ENCODE measurements at places on chromosomes 12 and 14.

DNA sequence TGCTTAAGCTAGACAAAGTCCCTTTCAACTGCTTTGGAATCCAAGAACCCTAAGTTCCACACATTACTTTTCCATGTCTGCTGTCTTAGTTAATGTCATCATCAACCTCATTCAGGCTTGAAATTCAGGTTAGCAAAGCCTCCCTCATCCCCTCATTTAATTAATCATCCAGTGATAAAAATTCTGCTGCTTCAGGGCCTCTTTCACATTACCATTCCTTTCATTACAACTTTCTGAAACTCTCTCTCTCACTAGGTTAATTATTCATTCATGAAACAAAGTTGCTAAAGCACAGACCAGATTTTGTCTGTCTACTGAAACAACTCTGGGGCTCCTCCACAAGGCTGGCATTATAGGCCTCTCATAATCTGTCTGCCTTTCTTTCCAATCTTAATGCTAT is 9.4 kb upstream of the VTI1B start:
- DNase-seq, result no peak

GRCh38 chr14:60644666-60645065 is 4.6 kb downstream of the SIX1 start:
- DNase-seq, result no peak

DNA sequence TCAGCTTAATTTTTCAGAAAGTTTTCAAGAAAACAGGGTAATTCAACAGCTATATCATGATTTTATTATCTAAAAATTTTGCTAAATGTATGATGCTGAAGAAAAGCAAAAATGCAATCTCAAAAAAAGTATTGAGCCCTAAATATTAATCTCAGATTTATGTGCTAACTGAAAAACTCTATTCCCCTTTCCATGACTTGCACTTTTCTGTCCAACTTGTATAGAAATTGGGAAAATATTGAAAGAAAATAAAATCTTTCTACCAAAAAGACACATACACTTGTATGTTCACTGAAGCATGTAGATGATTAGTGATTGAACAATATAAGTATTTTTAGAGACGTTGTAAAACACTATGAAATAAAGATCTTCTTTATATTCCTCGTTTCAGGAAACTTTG is 368.0 kb upstream of the ATXN7L3B start:
- no peak for DNase-seq

- peak; percentile 66 for DNase-seq
Observed at GRCh38 chr14:100487304-100487703, 99.9 kb downstream of the BEGAIN start.

DNA sequence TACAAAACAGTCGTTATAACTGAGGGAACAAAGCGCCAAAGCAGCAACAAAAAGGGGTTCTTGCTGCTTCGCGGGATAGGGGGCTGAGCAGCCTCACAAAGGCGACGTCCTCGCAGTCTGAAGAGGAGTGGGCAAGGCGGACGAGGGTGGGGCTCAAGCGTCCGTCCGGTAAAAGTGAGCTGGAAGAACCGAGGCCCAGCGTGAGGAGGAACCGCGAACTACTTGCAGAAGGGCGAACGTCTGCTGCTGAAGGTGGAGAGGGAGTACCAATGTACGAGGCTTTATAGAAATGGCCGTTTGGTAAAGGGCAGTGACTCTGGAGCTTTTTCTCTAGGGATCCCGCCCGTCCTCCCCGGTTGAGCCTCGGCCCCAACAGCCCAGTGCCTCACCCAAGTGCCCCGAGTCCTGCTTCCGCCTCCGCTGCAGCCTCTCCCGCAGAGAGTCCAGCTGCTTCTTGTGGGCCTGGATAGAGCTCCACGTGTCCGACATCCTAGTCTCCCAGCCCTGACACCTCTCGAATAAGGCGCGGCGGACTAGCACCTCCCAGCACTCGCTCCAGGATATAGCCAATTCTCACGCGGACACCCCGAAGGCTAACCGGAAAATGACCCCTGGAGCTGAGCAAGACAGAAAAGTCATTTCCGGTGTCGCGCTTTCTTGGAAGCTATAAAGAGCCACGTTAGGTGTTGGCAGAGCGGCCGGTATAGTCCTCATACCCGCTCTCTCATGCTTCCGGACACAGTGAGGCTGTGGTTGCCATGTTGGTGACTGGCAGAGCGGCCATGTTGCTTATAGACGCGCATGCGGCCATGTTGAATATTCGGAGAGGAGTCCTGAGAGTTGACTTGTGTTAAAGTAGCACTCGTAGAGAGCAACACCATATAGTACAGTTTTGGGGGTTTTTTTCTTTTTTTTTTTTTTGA is at the start of gene METTL3:
Gene METTL3, minus strand, starts transcription at position 606 of the 923 bp plus-strand sequence. Its CDS starts 117 bp downstream, at position 489.
- peak; percentile 98 for DNase-seq

DNA sequence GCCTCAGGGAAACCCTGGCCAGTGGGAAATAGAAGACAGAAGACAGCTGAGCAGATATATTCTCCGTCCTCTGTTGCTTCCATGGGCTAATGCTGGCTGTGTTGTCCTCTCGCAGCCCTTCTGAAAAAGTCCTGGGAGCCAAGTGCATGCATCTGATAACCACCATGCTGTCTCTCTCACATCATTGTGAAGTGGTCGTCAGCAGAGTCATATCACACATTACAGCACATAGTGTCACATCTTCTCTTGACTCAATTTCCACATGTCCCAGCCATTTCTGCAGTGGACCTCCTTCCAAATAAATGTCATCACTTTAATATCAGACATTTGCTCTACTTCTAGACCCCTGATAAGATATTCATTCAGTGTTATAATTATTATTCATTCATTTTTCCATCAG is 3.8 kb downstream of the TAS2R20 start:
- DNase-seq, result no peak

- no peak for DNase-seq
Observed at GRCh38 chr12:69397978-69398377, 38.4 kb downstream of the YEATS4 start.

- DNase-seq, result no peak
Observed at GRCh38 chr12:50626026-50626425, 121.2 kb downstream of the DIP2B start.

DNA sequence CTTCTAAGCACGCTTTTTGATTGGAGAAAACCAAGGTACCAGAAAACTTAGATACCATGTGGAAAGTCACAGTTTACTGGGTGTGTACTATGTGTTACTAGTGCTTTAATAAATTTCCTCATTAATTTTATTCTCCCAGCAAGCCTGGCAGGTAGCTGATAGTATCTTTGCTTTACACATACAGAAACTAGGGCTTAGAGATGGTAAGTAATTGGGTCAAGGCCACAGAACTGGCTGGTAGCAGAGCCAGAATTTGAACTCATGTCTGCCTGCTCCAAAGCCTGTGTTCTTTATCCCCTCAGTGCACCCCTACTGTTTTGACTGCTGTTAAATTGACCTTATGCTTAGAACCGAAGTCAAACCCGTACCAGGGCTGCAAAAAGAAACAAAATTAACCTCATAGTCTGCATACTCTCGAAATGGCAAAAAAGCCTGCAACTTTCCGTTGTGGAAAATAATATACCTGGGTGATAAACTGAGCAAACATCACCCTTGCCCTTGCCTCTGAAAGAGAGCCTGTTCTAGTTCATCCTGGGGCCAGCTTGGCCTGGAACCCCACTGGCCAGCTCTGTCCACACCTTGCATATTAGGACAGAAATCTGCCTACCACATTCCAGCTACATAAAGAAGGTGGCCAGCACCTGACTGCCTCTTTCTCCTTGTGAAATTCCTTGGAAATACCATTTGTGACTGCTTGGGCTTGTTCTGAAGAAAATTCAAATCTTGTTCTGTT is 118.9 kb downstream of the ETV6 start:
- DNase-seq, result no peak

DNA sequence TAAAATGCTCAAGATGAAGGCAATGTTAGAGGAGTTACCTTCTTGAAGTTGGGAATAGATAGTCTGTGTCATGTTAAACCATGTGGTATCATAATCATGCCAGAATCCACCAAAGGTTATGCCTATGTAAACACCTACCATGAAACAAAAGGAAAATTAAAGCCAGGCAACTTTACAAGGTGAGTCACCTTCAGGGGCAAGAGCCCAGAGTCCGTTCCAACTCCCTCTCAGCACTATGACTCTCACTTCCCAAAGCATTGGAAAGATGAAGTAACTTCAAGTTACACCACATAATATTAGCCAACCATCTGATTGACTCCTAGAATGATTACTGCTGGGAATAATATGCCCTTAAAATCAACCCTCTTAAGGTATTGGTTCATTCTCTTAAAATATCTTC is 38.5 kb downstream of the CATSPERB start:
- DNase-seq, result no peak

DNA sequence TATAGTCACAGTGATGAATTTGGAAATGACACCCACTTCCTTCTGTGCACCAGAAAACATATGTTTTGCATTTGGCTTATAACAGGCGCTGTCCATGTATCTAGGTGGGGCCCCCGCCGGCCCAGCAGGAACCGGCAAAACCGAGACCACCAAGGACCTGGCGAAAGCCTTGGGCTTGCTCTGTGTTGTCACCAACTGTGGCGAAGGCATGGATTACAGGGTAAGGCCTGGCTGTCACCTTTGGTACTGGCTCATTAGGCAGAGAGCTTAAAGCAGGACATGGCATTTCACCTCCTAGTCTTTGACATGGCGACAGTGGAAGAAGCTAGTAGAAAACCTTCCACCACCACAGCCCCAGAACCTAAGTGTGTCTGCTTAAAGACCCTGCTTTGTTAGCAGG is 85.8 kb downstream of the DNAH10 start:
- no peak for DNase-seq

- no peak for DNase-seq
Observed at GRCh38 chr14:104559804-104560585, 19.6 kb upstream of the C14orf180 start.

GRCh38 chr14:80135305-80136088 is 75.8 kb downstream of the DIO2 start:
- peak; percentile 46 for DNase-seq

DNA sequence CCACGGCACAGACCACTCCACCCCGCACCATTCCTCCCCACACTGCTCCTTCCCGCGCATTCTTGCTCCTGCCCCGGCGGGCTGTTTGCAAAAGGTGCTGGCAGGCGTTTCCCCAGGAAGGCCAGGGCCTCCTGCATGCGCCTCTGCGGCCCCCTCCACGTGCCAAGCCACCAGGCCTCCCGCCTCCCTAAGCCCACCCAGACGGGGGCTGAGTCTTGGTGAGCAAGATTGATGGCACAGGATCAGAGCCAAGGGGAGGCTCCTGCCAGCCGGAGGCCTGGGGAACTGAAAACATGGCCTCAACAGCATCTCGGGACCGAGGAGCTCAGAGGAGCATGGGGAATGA is 328.3 kb upstream of the DIO3 start:
- no peak for DNase-seq

DNA sequence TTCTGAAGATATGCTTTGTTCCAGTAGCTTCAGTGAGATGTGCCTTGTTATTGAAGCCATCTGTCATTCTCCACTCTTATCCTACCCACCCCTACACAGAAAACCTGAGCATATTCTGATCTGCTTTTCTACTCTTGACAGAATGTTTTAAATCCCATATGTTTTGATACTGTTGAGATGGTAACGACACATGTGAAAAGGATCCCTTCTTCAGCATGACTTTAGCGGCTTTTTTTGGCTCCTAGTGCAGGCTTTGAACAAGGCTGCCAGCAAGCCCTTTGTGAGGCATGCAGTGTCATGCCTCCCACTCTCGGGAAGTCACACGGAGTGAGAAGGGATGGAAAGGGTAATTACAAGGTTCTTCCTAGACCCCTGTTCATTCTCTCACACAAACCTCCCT is 228.8 kb upstream of the RGS6 start:
- peak; percentile 85 for DNase-seq

DNA sequence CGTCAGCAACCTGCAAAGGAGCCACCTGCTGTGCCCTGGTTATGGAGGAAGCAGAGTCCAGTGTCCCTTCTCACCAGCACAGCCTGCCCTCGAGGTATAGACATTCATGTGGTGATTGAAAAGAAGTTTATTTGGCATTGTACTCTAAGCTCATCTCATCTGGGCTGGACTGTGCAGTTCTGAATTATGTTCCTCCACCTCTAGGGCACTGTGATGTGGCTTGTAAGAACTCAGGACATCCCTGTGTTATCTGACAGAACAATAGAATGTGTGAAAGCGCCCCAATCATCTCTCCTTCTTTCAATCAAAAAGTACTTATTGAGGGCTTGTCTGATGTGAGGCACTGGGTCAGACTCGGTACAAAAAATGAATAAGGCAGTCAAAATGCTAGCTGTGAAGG is 140.1 kb downstream of the DHRS2 start:
- no peak for DNase-seq

- no peak for DNase-seq
Observed at GRCh38 chr12:12979731-12980259, 20.3 kb downstream of the HEBP1 start.

DNA sequence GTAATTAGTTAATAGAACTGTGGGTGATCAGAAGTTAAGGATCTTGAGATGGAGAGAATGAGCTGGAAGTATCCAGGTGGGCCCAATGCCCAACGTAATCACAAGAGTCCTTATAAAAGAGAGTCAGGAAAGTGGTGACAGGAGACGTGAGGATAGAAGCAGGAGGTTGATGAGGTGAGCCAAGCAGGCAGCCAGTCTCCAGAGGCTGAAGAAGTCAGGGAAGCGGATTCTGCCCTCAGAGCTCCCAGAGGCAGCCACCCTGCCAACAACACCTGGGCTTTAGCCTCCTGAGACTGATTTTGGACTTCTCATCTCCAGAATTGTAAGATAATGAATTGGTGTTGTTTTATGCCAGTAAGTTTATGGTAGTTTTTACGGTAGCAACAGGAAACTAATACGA is 10.1 kb upstream of the SAV1 start:
- DNase-seq, result no peak

GRCh38 chr14:34270361-34270760 is 191.7 kb downstream of the SPTSSA start:
- DNase-seq, result no peak

GRCh38 chr12:124296295-124296915 is 1.5 kb downstream of the RFLNA start:
- no peak for DNase-seq

GRCh38 chr12:21559855-21560569 is 33.9 kb downstream of the SPX start:
- DNase-seq, result no peak

- no peak for DNase-seq
Observed at GRCh38 chr12:114406984-114407841, 1.3 kb upstream of the TBX5 start.

GRCh38 chr14:77474479-77475177 is 16.7 kb downstream of the AHSA1 start:
- no peak for DNase-seq

- DNase-seq, result no peak
Observed at GRCh38 chr12:65496617-65497016, 218.1 kb downstream of the MSRB3 start.

- DNase-seq, result no peak
Observed at GRCh38 chr14:78075555-78076277, 94.5 kb upstream of the NRXN3 start.

GRCh38 chr12:12442548-12443071 is 85.7 kb downstream of the BORCS5 start:
- peak; percentile 54 for DNase-seq

DNA sequence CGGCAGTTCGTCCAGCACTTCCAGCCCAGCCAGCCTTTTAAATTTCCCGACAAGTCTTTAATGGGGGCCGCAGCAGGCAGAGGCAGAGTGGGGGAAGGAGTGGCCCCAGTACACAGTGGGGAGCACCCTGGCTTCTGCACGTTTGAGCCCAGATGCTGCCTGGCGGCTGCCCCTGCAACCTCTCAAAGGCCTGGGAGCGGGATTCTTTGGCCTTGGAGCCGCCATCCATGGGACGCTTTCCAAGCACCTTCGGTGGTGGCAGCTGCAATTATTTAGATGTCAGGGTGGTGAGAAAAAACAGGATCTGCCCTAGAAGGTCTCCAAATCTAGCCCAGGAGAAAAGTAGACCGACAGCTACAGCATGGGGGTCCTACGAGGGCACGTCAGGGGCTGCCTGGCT is 46.0 kb downstream of the FAM222A start:
- no peak for DNase-seq

All from NCI-H82 (cell line).